ENCODE measurements at places on chromosomes 3 and 15.

GRCh38 chr3:110026421-110026820 lies 689.1 kb upstream of the DPPA4 start:
- DNase-seq, result peak; percentile 14

GRCh38 chr15:95365511-95366107 lies 964.9 kb upstream of the NR2F2 start:
- no peak for DNase-seq

GRCh38 chr3:115687721-115688120 lies 64.4 kb downstream of the GAP43 start:
- DNase-seq, result peak; percentile 42

- peak; percentile 95 for DNase-seq
Measured at GRCh38 chr3:9349321-9350117, 13.3 kb upstream of the THUMPD3 start.

- DNase-seq, result peak; percentile 79
Measured at GRCh38 chr3:188914552-188914951, 257.2 kb upstream of the TPRG1 start.

DNA sequence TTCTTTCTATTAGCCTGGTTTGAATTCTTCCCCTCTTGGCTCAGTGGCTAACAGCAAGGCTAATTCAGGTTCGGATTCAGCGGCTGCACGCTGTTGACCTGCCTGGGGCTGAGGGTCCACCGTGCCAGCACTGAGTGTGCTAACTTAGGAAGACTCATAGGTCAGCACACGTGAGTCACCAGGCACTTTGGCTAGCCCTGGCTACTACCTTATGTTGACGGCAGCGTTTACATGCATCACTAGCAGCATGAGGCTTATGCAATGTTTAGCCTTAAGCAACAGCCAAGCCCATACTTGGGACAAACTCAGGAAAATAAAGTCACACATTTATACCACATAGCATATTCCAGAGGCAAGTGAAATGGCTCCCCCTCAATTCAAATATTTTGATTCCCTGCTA lies 137.7 kb downstream of the RAB11A start:
- no peak for DNase-seq

- peak; percentile 69 for DNase-seq
Measured at GRCh38 chr3:125165189-125165947, 47.2 kb downstream of the SLC12A8 start.

GRCh38 chr3:14057701-14058100 lies 67.0 kb downstream of the CHCHD4 start:
- no peak for DNase-seq

DNA sequence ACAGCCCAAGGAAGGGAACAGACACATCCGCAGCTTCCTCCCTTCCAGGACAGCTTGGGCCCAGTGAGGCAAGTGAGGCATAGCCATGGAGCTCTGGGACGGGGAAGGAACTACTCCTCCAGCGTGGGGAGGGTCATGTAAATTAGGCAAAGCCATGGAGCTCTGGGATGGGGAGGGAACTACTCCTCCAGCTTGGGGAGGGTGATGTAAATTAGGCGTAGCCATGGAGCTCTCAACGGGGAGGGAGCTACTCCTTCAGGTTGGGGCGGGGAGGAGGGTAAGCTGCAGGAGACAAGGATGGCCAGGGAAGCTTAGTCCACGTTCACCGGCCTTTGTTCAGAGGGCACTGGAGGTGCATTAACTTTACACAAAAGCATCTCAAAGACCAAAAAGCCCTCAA lies 21.1 kb upstream of the BDH1 start:
- no peak for DNase-seq

GRCh38 chr15:62153228-62153627 lies 11.9 kb downstream of the C2CD4B start:
- no peak for DNase-seq

DNA sequence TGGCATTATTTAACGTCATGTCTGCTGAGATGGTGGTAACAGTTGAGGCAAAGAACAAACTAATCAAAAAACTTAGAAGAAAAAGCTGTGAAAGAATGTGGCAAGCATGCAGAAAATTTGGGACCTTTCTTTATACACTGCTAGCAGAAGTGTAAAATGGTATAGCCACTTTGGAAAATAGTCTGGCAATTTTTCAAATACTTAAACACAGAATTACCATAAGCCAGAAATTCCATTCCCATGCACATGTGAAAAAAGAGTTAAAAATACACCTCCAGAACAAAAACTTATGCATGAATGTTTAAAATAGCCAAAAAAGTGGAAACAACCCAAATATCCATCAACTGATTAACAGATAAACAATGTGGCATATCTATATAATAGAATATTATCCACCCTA lies 613.3 kb downstream of the TBL1XR1 start:
- DNase-seq, result peak; percentile 41

- no peak for DNase-seq
Measured at GRCh38 chr3:127748754-127749327, 73.5 kb downstream of the MGLL start.

DNA sequence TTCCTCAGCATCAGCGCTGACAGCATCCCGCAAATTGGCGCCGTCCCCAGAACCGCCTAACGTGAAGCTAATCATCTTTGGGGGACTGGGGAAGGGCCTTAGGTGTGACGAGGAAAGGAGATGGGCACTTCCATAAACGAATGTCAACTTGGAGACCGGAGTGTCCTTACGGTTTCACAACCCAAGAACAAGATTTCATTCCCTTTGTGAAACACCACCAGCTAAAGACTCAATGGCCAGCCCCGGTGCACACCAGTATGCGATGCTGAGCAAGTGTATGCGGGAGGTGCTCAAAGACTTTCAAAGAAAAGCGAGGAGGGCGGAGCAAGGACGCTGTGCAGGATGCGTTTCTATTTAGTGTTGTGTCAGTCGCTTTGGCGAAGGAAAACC lies 759 bp upstream of the TTBK2 start:
- DNase-seq, result peak; percentile 31

DNA sequence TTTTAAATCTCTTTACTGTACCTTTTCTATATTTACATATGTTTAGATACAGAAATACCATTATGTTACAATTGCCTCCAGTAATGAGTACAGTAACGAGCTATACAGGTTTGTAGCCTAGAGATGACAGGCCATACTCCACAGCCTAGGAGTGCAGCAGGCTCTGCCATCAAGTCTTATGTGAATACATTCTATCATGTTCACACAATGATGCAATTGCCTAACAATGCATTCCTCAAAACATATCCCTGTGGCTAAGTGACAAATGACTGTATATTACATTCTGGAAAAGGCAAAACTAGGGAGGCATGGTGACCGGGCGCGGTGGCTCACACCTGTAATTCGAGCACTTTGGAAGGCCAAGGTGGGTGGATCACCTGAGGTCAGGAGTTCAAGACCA lies 192.4 kb upstream of the IGF1R start:
- DNase-seq, result peak; percentile 16

DNA sequence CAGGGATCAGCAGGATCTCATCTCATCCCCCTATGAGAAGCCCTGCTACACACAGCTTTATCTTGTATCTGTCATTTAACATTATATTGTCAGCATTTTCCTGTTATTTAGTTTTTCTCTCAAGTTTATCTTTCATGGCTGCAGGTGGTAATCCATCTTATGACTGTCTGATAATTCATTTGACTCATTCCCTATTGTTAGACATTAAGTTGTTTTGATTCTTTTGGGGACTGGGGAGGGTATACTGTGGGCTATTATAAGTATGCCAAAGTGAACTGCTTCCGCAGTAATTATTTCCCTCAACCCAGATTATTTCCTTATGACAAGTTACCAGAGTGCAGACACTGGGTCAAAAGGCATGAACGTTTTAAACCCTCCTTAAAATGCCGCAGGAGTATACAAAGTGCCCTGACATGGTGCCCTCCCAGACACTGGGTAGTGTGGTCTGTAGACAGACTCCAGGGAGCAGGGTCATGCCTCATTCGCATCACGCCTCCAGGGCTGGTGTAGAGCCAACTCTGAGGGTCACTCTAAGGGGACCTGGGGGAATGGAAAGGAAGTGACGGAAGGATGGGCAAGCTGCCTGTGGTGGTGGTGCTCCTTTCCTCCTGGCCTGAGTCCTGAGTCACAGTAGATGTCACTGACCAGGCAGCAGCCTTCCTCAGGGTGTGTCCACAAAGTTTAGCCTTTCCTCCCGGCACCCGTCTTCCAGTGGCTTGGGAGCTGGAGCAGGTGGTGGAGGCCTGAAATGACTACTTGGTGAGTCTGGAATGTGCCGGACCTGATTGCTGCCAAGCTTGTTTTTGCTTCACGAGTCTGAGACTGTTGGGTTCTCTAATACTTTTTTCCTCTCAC lies 11.6 kb downstream of the GPR160 start:
- peak; percentile 11 for DNase-seq

DNA sequence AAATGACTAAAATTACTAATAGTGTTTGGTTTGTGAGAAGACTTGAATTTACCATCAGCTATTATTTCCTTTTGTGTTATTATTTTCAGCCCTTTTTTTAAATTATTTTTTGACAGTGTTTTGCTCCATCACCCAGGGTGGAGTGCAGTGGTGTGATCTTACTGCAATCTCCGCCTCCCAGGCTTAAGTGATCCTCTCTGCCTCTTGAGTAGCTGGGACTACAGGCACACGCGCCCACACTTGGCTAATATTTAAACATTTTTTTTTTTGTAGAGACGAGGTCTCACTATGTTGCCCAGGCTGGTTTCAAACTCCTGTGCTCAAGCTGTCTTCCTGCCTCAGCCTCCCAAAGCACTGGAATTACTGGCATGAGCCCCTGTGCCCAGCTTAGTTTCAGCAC lies 31.7 kb upstream of the UTS2B start:
- no peak for DNase-seq

DNA sequence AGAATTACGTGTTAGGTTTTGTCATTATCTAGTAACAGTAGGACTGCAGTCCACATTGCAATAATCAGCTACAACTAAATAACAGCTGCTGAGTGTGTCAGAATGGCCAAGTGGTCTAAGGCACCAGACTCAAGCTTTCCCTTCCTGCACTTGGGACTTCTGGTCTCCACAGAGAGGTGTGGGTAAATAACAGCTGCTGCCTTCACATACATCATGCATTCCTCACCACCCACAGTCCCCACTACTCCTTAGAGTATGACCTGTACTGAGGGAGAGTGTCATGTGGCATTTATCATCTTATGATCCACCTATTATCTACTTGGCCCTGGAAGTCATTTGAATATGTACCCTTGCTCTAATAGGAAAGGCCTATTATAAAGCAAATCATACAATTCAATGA lies 22.2 kb upstream of the ZMAT3 start:
- peak; percentile 24 for DNase-seq

DNA sequence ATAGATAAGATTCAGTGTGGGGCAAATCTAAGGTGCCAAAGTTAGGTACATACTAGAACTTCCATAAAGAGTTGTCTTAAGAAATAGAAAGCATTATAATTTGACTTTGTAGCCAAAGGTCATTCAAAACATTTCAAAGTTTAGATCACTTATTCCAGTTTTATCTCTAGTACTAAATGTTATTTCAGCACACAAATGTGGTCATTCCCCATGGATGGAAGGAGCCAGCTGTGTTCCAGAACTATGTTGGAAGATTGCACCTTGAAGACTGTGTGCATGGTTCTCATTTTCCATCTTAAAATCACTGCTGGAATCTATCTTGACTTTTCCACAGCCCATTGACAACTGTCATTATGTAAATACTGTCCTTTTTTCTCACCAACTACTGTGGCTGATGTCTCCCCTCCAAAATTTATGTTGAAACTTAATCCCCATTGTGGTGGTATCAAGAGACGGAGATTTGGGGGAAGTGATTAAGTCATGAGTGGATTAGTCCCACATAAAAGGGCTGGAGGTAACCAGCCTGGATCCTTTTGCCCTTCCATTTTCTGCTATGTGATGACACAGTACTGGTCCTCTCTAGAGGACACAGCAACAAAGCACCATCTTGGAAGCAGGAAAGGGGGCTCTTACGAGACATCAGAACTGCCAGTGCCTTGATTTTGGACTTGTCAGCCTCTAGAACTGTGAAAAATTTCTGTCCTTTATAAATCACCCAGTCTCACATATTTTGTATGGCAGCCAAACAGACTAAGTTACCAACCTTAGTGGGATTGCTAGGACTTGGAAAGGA lies 24.0 kb downstream of the TGFBR2 start:
- peak; percentile 32 for DNase-seq

DNA sequence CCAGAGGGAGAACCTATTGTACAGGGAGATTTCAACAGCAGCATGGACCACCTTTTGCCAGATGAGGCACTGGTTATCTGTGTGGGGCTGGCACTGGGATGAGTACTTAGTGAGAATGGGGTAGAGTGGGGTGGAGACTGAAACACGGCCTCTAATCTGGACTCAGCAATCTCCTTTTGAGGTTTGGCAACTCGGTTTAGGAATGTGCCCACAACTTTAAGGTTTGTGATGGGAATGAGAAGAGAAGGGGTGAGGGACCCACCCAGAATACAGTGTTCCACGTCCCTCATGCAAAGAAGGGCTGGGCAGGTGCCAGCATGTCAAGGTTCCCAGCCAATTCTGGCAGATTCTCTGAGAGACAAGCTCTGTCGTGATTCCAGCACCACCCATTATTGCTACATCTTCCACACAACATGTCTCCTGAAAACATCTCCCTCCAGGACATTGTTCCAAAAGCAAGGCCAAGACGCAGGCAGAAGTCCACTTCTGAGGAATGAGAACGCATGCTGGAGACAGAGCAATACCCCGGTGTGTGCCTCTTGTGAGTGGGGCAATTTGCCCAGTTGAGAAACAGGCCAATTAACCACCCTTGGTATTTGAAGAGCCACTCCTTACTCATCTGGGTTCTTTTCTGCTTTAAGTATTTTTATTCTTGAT lies 37.5 kb upstream of the CCR4 start:
- peak; percentile 81 for DNase-seq

DNA sequence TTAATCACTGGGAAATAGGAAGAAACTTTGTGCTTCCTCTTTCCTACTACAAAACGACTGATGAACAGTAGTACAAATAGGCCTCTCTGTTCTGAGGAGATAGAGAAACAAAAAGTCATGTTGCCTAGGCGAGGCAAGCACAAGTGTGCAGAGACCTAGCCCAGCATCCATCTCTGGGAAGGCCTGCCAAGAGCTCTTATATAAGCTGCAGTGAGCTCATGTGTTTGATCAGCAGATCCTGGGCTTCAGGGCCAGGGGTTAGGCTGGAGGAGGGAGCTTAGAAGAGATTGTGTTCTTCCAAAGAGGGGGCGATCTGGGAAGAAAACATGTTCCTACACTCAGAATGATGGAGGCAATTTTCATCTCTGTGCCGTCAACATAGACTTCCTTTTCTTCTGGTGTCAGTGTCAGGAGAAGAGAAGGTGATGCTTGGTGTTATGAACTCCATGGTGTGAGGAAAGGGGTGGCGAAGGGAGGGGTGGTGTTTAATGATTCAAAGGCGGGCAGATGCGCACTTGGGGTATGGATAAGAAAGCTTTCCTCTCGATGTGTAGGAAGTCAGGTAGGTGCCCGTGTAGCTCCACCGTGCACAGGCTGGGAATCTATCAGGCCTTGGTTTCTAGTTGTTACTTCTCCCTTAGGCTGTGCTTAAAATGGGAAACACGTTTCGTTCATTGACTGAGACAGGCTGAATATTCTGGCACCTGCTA lies 29.5 kb upstream of the ETV5 start:
- no peak for DNase-seq

DNA sequence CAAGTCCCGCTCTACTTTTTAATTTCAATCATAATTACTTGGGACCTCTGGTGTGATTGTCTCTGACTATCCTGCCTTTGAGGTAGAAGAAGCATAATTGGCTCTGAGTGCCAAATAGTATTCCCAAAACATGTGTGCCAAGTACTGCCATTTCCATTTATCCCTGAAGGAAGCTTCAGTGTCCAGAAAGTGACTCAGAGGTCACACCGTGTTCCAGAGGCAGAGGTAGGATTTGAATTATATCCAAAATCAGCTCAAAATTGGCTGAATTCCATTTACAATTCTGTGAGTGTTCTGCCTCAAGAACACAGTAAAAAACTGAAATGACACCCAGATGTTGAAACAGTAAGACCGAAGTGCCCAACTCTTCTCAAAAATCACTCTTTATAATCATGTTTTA lies 255.3 kb downstream of the RSL24D1 start:
- DNase-seq, result no peak

Measured in EH (cell line).